ENCODE measurements at places on chromosomes 6 and 20.

DNA sequence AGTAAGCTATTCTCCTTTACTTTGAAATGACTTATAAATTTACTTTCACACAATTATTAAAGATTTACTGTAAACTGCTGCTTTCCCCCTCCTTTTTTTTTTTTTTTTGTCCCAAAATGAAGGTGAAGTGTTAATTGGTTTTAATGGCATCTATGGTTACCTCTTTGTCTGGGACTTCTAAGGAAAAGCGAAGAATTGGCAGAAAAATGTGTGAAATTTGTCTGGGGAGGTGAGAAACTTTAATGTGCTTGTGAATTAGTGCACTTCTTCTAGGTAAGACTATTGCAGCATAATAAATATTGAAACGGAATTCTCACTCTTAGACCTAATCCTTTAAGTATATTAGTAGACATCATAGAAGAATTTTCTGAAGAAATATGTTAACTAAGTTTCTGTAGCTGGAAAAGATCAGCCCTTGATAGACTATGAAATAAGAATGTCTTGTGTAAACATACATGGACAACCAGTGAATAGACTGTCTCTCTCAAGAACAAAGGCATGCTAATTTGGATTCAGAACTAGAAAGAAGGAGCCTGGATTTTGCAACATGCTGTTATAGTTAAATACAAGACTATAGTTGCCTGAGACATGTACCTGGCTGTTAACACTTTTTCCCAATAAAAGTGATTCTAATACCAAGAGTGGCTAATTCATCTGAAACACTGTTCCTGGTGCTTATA, 23.9 kb downstream of the FLRT3 start:
- DNase-seq = no peak

GRCh38 chr20:42553374-42553773, 636.3 kb downstream of the PTPRT start:
- DNase-seq = no peak

DNA sequence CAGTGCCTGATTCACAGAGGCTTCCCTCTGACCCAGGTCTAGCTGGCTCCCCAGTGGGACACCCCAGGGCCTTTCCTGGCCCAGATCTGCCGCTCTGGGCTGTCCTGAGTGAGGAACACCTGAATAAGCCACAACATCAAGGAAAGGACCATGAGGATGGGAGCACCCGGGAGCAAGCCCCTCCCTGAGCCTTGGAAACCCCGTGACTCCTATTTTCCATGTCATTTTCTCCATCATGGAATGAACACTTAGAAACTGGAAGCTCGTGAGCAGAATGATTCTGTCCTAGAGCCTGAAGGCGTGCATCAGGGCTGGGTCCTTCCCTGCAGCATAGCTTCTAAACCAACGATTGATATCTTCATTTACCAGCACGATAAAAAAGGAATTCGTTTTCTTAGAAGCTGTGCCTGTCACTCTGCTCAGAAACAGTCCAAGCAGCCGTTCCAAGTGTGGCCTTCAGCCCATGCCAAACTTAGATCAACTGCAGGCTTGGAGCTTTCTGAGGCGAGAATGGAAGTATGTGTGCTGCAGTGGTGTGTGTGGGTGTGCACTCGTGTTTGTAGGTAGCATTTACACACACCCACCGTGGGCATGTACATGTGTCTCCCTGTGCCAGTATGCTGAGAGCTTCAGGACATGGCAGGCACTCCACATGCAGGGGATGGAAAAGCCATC, 83.2 kb upstream of the FOXC1 start:
- peak; percentile 13 for DNase-seq

DNA sequence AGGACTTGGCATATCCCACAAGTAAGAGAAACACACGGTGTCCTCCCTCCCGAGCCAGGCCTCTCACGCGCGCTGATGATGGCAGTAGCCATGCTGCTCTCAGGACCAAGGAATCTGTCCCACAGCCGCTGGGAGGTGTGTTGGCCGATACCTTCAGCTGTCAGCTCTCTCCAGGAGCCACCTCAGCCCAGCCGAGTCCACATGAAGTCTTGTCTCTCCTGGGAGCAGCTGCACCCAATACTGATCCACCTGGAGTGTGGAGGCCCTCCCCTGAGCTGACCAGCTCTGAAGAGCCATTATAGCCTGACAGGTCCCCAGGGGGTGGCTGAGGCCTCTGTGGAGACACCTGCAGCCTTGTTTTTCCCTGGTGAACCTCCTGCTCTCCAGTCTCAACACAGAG, 23.8 kb upstream of the NXT1 start:
- DNase-seq = no peak

- DNase-seq = no peak
These were observed 82.7 kb upstream of the FABP7 start for GRCh38 chr6:122696853-122697252.

GRCh38 chr20:19890445-19891051, 126.6 kb upstream of the NAA20 start:
- no peak for DNase-seq

DNA sequence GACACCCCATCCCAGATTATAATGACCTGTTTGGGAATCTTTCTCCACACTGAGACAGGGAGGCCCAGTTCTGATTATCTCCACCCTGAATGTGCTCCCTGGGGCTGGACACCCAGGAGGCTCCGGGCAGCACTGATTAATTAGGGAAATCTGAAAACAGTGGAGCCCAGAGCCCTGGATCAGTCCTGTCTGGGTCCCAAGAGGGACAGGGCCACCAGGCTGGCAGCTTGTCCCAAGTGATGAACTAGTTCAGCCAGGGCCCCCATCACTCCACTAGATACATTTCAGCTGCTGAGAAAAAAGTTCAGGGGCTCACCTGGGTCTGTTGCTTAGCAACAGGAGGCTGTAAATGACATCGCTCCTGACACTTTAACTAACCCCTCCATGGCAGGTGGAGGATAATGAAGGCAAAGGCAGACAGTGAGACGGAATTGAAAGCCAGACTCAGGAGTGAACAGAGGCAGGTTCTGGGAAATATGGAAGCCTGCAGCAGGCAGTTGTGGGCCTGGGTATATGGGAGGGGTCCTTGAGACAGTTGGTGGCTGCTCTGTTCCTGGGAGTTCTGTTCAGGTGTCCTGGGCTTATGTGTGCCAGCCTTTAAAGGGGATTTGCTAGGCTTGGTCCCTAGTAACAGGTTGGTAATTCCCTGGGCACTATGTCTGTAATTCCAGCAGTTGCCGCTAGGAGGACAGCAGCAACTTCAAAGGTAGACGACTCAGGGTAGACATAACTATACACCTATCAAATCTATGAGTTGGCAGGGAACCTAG, 78.3 kb upstream of the CTNNBL1 start:
- peak; percentile 0 for DNase-seq

DNA sequence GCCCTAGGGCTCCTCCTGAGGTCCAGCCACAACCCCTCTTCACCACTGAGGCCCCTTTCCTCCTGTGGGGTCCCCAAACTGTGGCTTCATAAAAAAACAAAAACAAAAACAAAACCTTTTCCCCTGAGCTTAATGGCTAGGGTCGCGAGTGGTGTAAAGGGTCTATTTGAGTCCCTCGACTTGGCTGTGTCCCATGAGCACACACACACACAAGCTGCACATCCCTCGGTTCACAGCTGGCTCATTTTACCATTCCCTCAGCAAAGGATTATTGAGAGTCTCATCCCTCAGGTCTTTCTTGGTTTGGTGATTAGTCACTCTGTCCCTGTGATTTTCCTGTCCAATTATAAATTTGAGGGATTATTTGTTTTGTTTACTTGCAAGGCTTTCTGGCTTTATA, 206.1 kb upstream of the SASH1 start:
- no peak for DNase-seq

DNA sequence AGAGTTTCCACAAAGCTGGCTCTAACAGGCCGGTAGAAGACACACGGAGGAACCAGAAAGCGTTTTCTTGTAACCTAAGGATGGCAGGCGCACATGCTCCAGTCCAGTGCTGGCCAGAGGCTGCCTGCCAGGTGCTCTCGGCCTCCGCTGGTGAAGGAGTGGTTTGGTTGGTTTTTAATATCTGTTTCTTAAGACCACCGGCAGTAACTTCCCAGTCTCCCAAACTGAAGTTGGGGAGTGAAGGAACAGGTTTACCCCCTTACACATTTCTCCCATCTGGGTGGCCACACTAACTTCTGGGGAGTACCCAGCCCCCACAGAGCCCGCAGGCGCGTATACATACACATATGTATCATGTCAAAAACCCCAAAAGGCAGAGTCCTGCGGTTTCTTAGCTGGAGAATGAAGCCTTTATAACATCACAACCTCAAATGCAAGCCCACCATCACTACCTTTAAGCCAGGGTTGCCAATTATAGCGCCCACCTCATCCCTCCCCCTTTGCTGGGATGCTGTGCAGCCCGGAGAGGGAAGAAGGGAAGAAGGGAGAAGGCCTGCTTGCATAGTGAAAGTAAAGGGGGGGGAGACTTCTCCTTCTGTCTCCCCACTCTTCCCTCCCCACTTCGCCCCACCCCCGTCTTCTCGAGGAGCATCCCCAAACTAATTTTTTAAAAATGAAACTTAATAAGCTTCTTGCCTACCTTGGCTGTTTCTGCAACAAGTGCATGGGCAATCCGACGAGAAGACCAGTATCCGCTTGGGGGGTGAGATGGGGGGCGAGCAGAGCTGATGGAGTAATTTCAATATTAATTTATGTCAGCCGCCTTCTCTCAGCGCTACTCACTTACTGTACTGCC, 1.0 kb downstream of the TRERF1 start:
- DNase-seq = peak; percentile 13

DNA sequence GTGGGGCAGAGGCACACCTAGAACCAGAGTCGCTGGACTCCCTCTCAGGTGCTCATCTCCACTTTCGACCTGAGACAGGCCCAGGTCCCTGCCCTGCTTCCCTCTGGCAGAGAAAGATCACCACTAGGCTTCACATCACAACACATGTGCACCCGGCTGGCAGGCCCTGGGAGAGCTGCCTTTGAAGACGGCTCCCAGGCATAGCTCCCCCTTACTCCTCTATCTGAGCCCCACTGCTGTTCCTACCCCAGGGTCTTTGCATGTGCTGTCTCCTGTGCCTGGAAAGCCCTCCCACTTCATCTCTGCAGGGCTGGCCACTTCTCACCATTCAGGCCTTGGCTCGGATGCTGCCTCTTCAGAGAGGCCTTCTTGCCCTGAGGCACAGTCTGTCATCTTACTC, 89.2 kb downstream of the NOL4L start:
- DNase-seq = no peak

DNA sequence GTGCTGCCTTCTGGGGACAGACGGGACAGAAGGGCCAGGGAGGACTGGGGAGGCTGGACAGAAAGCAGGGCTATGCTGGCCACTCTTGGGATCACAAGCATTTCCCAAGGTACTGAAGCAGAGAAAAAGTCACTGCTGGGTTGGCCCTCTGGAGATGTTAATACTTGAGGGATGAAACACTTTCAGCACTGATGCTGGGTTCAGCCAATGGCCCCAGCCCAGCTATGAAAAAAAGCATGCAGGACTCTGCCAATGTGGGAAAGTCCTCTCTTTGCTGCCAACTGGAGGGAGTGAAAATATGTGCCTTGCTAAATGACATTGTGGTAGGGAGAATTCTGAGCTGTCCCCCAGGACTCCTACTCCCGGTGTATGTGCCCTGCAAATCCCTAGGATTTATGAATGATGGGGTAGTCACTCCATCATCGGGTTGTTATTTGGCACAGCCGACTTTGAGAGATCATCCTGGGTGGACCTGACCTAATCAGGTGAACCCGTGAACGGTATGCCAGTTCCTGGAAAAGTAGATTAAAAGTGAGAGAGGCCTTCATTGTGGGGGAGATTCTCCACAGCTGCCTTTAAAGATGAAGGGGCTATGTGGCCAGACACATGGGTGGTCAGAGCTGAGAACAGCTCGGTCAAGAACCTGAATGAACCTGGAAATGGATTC, 119.9 kb upstream of the TRAF3IP2 start:
- peak; percentile 43 for DNase-seq

- no peak for DNase-seq
These were observed 52.5 kb downstream of the MKKS start for GRCh38 chr20:10381477-10381876.

DNA sequence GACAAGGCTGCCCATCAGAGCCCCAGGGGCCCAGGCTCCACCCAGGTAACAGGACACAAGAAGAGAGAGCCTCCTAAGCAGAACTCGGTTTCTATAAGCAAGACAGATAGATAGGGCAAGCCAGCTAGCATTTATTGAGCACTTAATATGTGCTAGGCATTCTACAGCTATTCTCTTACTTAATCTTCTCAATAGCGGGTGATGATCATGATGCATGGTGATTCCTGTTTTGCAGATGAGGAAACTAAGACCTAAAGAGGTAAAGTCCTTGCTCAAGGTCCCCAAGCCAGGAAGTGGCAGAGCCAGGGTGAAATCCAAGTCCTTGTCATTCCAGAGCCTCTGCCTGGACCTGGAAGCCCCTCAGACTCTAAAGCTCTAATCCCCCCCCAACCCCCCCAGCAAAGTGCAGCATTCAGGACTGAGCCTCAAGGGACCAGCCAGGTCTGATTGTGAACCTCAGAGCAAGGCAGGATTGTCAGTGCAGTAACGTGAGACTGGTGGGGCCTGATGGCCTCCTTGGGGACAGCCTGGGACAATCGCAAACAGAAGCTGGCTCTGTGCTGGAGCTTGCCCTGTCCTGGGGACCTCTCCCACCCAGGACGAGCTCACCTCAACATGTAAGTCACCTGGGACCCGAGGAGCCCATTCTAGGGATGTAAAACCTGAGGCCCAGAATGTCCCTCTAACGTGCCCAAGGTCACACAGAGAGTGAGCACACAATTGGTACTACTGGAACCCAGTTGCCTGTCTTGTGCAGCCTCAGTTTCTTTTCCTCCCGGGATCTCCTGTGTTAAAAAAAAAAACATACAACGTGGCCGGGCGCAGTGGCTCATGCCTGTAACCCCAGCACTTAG, 48.4 kb upstream of the PTGIS start:
- DNase-seq = no peak

DNA sequence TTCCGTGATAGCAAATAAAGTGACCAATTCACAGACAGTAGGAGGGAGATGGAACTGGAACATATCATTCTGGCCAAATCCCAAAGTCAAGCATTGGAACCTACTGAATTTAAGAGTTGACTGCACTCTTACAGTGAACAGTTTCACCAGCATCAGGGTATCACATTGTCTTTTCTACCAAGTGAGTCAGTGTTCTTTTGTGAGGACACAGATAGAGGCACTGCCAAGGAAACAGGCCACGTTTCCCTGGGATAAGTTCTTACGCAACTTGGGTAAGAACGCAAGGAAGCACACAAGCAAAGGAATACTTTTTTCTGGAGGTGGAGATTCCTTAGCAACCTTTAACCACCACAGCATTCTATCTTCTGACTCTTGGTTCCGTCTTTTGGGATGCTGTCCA, 28.6 kb upstream of the ENPP5 start:
- no peak for DNase-seq

GRCh38 chr6:41774841-41775240, 4.9 kb downstream of the FRS3 start:
- DNase-seq = no peak

GRCh38 chr6:67608099-67608749, 1026.9 kb upstream of the ADGRB3 start:
- no peak for DNase-seq

DNA sequence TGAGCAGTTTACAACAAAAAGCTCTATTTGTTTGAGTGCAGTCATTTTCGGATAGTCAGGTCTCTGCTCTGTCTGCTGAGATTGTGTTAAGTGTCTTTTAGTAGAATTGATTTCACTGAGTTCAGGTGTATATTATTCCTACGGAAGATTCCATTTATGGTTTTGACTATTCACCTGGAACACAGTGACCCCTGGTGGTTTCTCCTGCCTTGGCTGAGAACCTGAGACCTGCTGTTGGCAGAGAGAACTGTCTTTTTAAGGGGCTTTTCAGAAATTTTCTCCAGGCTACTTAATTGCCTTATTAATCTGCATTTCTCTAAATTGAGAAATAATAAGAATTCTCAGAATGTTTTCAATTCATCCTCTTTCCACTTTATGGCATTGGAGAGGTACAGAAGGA, 508.0 kb downstream of the TBC1D32 start:
- DNase-seq = no peak

Data from midbrain (tissue), 1 donor.